ENCODE measurements at places on chromosomes 13 and 19.

- H3K4me3 ChIP-seq = peak overlapping the region; percentile 98
- peak; percentile 87 for DNase-seq
- no peaks in the 10 kb centered on the region for H3K27me3 ChIP-seq
- peak overlapping the region; percentile 73 for H3K27ac ChIP-seq
Observed at GRCh38 chr19:7681340-7682174, 924 bp downstream of the TRAPPC5 start.

- H3K27ac ChIP-seq = no peak overlapping the region
- no peaks in the 10 kb centered on the region for H3K36me3 ChIP-seq
- no peaks in the 10 kb centered on the region for H3K4me1 ChIP-seq
- DNase-seq = no peak
- no peak overlapping the region for H3K4me3 ChIP-seq
Observed at GRCh38 chr13:29693275-29693945, 97.9 kb upstream of the SLC7A1 start.

- DNase-seq = no peak
- no peak overlapping the region for H3K27ac ChIP-seq
- H3K36me3 ChIP-seq = no peaks in the 10 kb centered on the region
- H3K27me3 ChIP-seq = no peaks in the 10 kb centered on the region
- no peaks in the 10 kb centered on the region for H3K4me1 ChIP-seq
Observed at GRCh38 chr13:110774051-110774450, 60.6 kb downstream of the ING1 start.

- no peak for DNase-seq
- H3K27me3 ChIP-seq = no peaks in the 10 kb centered on the region
- H3K4me3 ChIP-seq = no peak overlapping the region
- no peaks in the 10 kb centered on the region for H3K4me1 ChIP-seq
Observed at GRCh38 chr13:112647256-112647655, 42.6 kb upstream of the ATP11A start.

DNA sequence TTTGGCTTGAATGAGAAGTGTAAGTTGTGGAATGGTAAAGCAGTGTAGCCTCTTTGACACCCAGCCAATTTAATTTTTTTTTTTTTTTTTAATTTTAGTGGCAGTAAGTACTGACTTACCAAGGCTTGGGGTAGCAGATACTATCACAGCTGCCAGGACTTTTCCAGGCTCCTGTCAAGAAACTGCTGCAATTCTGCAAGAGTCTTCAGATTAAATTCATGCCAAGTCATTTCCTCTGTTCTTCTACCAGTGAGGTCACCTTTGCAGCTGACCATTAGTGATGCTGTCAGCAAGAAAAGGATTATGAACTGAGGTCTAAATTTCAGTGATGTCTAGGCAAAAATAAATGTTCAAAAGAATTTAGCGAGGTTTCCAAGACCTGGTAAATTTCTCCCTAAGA, 91.2 kb downstream of the GGACT start:
- no peak for DNase-seq
- no peak overlapping the region for H3K4me3 ChIP-seq
- H3K36me3 ChIP-seq = no peaks in the 10 kb centered on the region
- no peaks in the 10 kb centered on the region for H3K27me3 ChIP-seq
- no peak overlapping the region for H3K27ac ChIP-seq

- no peak for DNase-seq
- H3K36me3 ChIP-seq = no peaks in the 10 kb centered on the region
- H3K4me3 ChIP-seq = no peak overlapping the region
- H3K27me3 ChIP-seq = no peaks in the 10 kb centered on the region
- H3K4me1 ChIP-seq = no peaks in the 10 kb centered on the region
Observed at GRCh38 chr13:26486550-26486949, 70.9 kb upstream of the WASF3 start.

GRCh38 chr13:67763384-67763783, 533.2 kb upstream of the PCDH9 start:
- no peak overlapping the region for H3K4me3 ChIP-seq
- H3K27me3 ChIP-seq = no peaks in the 10 kb centered on the region
- H3K27ac ChIP-seq = no peak overlapping the region
- H3K36me3 ChIP-seq = no peaks in the 10 kb centered on the region
- H3K4me1 ChIP-seq = no peaks in the 10 kb centered on the region

DNA sequence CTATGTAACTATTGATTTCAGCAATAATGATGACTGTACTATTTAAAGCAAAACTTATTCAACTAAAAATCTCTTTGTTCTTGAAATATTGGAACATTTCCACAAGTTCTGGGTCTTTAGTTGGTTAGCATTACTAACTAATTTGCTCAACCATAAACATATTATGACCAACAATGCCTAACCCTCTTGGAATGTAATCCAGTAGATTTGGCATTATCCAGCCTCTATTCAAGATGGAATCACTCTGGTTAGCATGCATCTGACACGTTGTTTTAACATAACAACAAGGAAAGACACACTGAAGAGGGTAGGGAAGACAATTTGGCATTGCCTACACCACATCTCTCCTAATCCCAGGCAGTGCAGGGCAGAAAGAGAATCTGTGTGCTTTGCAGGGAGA, 941.3 kb upstream of the PCDH20 start:
- no peak overlapping the region for H3K4me3 ChIP-seq
- H3K27ac ChIP-seq = no peak overlapping the region
- DNase-seq = no peak
- no peaks in the 10 kb centered on the region for H3K4me1 ChIP-seq
- H3K27me3 ChIP-seq = no peaks in the 10 kb centered on the region
- no peaks in the 10 kb centered on the region for H3K36me3 ChIP-seq

GRCh38 chr19:29483641-29483920, 42.2 kb upstream of the VSTM2B start:
- no peaks in the 10 kb centered on the region for H3K27me3 ChIP-seq
- no peaks in the 10 kb centered on the region for H3K36me3 ChIP-seq
- DNase-seq = no peak
- H3K4me3 ChIP-seq = no peak overlapping the region
- H3K27ac ChIP-seq = no peak overlapping the region

GRCh38 chr19:40466985-40467734, at the start of gene SPTBN4:
SPTBN4 (plus strand) TSS chr19:40467001; CDS start chr19:40472622, 5,621 bp downstream.
- peak within 1 kb of the TSS; percentile 62 for H3K4me3 ChIP-seq
- H3K36me3 ChIP-seq = no peaks in the 10 kb centered on the region
- peak within 1 kb of the TSS; percentile 66 for H3K27ac ChIP-seq
